ENCODE measurements at places on chromosomes 5 and 9. TPM values are rescaled to one million over a fixed set of nuclear protein-coding genes. Genes with fewer than 3 reads are reported as not detected.

The GLT6D1 gene
- not detected for total RNA-seq

The ADGRD2 gene
- total RNA-seq, result not detected

The EIF4E1B gene
- not detected for total RNA-seq

The SPATA6L gene
- 2.4 TPM for total RNA-seq

The CER1 gene
- not detected for total RNA-seq

The SMIM32 gene
- total RNA-seq, result not detected

The ITK gene
- not detected for total RNA-seq

The PNPLA7 gene
- total RNA-seq, result 0.61 TPM
